T-helper 2 cell treated with Interferon-gamma antibody and Interleukin-4, amounts not matched to agents 5 μg/mL and 100 μg/mL, for 36 hours (primary cell): ENCODE measurements at places on chromosomes 1 and 21.
A peak's percentile ranks its signal among the peaks of the same experiment; 100 is the strongest.

- peaks cover 6% of the 10 kb centered on the region for H3K4me1 ChIP-seq
- H3K27ac ChIP-seq = no peak overlapping the region
Observed at GRCh38 chr1:112767646-112768045, 52.5 kb upstream of the PPM1J start.

DNA sequence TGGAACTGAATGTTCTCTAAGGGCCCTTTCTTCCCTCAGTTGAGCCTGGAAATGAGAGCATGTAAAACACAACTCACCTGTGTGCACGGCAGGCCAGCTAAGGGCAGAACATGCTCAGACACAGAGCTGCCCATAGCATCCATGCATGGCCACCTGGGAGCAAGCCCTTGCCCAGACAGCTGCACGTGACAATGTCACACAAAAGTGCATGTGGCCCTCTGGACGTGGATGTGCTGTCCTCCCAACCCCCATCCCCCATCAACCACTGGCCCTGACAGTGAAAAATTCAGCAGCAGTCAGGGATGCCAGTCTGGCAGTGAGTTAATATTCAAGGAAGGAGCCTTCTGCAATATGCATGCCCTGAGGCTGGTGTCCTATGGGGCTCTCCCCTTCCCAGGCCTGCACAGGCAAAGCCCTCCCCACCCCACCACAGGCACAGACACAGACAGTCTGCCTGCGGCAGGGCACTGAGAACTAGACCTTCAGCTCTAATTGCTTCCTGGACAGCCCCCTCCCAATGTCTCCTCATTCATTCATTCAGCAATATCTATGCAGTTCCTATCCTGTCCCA is 14.6 kb upstream of the COL16A1 start:
- H3K27ac ChIP-seq = no peak overlapping the region
- DNase-seq = no peak
- H3K36me3 ChIP-seq = no peaks in the 10 kb centered on the region
- peaks cover 45% of the 10 kb centered on the region for H3K27me3 ChIP-seq
- peaks cover 5% of the 10 kb centered on the region for H3K4me1 ChIP-seq

GRCh38 chr1:42936309-42937078 is 22.2 kb downstream of the SLC2A1 start:
- peak overlapping the region; percentile 93 for H3K27ac ChIP-seq
- peak overlapping the region; percentile 62 for H3K4me3 ChIP-seq
- no peaks in the 10 kb centered on the region for H3K27me3 ChIP-seq
- no peak for DNase-seq
- H3K36me3 ChIP-seq = peaks cover 76% of the 10 kb centered on the region

DNA sequence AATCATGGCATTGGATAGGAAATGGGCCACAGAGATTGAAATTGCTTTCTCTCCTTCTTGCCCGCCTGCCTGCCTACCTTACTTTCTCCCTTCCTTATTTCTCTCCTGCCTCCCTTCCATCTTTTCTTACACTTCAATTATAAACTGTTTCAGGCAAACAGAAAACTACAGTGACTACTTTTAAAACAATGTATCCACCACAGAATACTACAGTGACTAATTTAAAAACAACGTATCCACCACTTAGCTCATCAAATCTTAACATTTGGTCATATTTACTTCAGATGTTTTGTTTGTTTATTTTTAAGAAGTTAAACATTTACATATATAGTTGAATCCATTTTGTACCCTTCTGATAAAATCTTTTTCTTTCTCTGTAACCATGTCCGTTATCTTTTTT is 54.4 kb downstream of the SNRPE start:
- no peak overlapping the region for H3K27ac ChIP-seq
- no peaks in the 10 kb centered on the region for H3K4me1 ChIP-seq
- DNase-seq = no peak
- H3K36me3 ChIP-seq = no peaks in the 10 kb centered on the region

- H3K36me3 ChIP-seq = no peaks in the 10 kb centered on the region
- H3K27ac ChIP-seq = no peak overlapping the region
- H3K4me3 ChIP-seq = no peak overlapping the region
- peaks cover 27% of the 10 kb centered on the region for H3K27me3 ChIP-seq
- H3K4me1 ChIP-seq = peaks cover 2% of the 10 kb centered on the region
Observed at GRCh38 chr1:200923601-200924000, 28.9 kb downstream of the INAVA start.

DNA sequence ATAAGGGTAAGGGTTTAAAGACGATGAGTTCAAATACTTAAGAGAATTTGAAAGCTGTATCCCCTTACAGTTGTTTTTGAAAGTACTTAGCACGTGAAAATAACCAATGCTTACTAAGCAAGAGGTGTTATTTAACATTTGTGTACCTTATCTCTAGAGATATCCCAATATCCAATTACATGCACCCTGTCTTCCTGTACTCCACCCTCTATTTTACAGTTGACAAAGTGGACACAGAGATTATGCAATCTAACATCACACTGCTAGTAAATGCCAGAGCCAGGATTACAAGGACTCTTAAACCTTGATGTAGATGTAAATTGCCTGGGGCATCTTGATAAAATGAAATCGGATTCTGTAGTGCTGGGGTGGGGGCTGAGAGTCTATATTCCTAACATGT is 72.0 kb downstream of the GDAP2 start:
- no peak overlapping the region for H3K27ac ChIP-seq
- no peaks in the 10 kb centered on the region for H3K36me3 ChIP-seq
- H3K4me1 ChIP-seq = no peaks in the 10 kb centered on the region
- DNase-seq = no peak
- H3K27me3 ChIP-seq = no peaks in the 10 kb centered on the region
- no peak overlapping the region for H3K4me3 ChIP-seq

DNA sequence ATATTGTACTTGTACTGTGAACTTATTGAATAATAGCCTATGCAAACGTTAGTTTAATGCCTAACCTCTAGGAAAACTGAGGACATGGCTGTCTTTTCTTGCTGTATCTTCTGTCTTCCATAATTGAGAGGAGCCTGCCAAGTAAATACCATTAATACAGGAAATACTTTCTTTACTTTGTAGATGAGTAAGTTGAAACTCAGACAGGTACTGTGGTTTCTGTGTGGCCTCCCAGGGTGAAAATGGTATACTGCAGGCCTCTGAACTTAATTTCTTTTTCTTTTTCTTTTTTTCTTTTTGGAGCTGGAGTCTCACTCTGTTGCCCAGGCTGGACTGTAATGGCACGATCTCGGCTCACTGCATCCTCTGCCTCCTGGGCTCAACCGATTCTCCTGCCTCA is 208.8 kb upstream of the ADGRL4 start:
- no peaks in the 10 kb centered on the region for H3K27me3 ChIP-seq
- DNase-seq = no peak
- H3K27ac ChIP-seq = no peak overlapping the region
- no peak overlapping the region for H3K4me3 ChIP-seq

DNA sequence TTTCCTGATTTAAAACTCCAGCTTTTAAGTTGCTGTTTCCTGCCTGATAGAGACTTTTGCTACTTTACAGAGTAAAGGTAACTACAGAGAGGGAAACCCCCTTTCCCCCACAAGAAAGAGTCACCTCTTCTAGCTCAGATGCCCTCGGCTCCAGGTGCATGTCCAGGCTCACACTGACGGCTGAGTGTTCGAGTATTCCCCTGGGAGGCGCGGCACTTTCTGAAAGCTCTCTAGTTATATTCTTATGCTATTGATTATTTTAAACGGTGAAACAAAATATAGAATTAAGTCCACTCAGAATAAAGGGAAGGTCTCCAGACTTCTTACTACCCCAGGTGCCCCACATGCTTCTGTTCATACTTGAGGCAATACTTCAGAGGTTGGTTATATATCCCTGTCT is 160.3 kb upstream of the FMN2 start:
- H3K4me1 ChIP-seq = no peaks in the 10 kb centered on the region
- H3K27ac ChIP-seq = no peak overlapping the region
- H3K4me3 ChIP-seq = no peak overlapping the region
- H3K27me3 ChIP-seq = peaks cover 3% of the 10 kb centered on the region

GRCh38 chr1:86906419-86906818 is 7.5 kb downstream of the SELENOF start:
- no peak for DNase-seq
- peaks cover 29% of the 10 kb centered on the region for H3K4me1 ChIP-seq
- no peaks in the 10 kb centered on the region for H3K27me3 ChIP-seq
- H3K27ac ChIP-seq = no peak overlapping the region

GRCh38 chr1:172931761-172932160 is 119.0 kb downstream of the TNFSF18 start:
- no peak overlapping the region for H3K4me3 ChIP-seq
- H3K4me1 ChIP-seq = peaks cover 18% of the 10 kb centered on the region
- DNase-seq = no peak
- H3K36me3 ChIP-seq = no peaks in the 10 kb centered on the region
- no peak overlapping the region for H3K27ac ChIP-seq
- peaks cover 23% of the 10 kb centered on the region for H3K27me3 ChIP-seq

DNA sequence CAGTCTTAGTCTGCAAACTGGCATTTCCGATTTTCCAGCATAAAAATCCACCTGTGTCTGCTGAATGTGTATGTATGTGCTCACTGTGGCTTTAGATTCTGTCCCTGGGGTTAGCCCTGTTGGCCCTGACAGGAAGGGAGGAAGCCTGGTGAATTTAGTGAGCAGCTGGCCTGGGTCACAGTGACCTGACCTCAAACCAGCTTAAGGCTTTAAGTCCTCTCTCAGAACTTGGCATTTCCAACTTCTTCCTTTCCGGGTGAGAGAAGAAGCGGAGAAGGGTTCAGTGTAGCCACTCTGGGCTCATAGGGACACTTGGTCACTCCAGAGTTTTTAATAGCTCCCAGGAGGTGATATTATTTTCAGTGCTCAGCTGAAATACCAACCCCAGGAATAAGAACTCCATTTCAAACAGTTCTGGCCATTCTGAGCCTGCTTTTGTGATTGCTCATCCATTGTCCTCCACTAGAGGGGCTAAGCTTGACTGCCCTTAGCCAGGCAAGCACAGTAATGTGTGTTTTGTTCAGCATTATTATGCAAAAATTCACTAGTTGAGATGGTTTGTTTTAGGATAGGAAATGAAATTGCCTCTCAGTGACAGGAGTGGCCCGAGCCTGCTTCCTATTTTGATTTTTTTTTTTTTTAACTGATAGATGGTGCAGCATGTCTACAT is 2.5 kb upstream of the OLFML3 start:
- no peak overlapping the region for H3K4me3 ChIP-seq
- H3K27ac ChIP-seq = no peak overlapping the region
- peaks cover 30% of the 10 kb centered on the region for H3K36me3 ChIP-seq
- H3K27me3 ChIP-seq = no peaks in the 10 kb centered on the region

GRCh38 chr1:220318673-220319072 is 46.4 kb upstream of the RAB3GAP2 start:
- H3K4me1 ChIP-seq = no peaks in the 10 kb centered on the region
- peaks cover 2% of the 10 kb centered on the region for H3K27me3 ChIP-seq
- H3K27ac ChIP-seq = no peak overlapping the region
- DNase-seq = no peak
- H3K4me3 ChIP-seq = no peak overlapping the region

- no peak for DNase-seq
- no peaks in the 10 kb centered on the region for H3K36me3 ChIP-seq
- H3K4me1 ChIP-seq = no peaks in the 10 kb centered on the region
- no peak overlapping the region for H3K27ac ChIP-seq
- H3K4me3 ChIP-seq = no peak overlapping the region
Observed at GRCh38 chr1:18021242-18021641, 86.4 kb upstream of the IGSF21 start.

- H3K4me3 ChIP-seq = no peak overlapping the region
- H3K36me3 ChIP-seq = no peaks in the 10 kb centered on the region
- no peak for DNase-seq
- no peaks in the 10 kb centered on the region for H3K4me1 ChIP-seq
- H3K27ac ChIP-seq = no peak overlapping the region
- H3K27me3 ChIP-seq = no peaks in the 10 kb centered on the region
Observed at GRCh38 chr1:62377043-62377562, 57.9 kb upstream of the KANK4 start.

- H3K27me3 ChIP-seq = peaks cover 7% of the 10 kb centered on the region
- no peaks in the 10 kb centered on the region for H3K36me3 ChIP-seq
- no peak for DNase-seq
- H3K4me3 ChIP-seq = no peak overlapping the region
- no peaks in the 10 kb centered on the region for H3K4me1 ChIP-seq
- no peak overlapping the region for H3K27ac ChIP-seq
Observed at GRCh38 chr1:66492424-66492823, 41.5 kb upstream of the SGIP1 start.

DNA sequence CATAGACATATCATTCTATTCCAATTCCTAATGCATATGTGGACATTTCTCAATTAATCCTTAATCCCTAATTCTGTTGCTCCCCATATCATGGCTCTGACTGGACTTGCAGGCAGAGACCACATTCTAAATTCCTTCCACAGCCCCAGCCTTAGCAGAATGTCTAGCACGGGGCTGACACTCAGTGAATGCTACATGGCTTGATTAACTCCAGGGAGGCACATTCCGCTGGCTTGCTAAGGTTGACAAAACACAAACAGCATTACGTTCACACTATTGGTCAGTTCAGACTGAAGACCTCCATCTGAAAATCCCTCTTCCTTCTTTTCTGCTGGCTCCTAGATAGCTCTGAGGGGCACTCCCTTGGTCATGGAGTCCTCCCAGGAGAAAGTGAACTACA is 119.4 kb downstream of the ASTN1 start:
- no peaks in the 10 kb centered on the region for H3K27me3 ChIP-seq
- H3K27ac ChIP-seq = no peak overlapping the region
- no peaks in the 10 kb centered on the region for H3K36me3 ChIP-seq
- H3K4me3 ChIP-seq = no peak overlapping the region
- DNase-seq = no peak
- no peaks in the 10 kb centered on the region for H3K4me1 ChIP-seq

GRCh38 chr1:41953291-41953690 is 34.6 kb upstream of the HIVEP3 start:
- H3K27me3 ChIP-seq = no peaks in the 10 kb centered on the region
- DNase-seq = no peak
- peaks cover 4% of the 10 kb centered on the region for H3K36me3 ChIP-seq
- peaks cover 4% of the 10 kb centered on the region for H3K4me1 ChIP-seq
- no peak overlapping the region for H3K27ac ChIP-seq

DNA sequence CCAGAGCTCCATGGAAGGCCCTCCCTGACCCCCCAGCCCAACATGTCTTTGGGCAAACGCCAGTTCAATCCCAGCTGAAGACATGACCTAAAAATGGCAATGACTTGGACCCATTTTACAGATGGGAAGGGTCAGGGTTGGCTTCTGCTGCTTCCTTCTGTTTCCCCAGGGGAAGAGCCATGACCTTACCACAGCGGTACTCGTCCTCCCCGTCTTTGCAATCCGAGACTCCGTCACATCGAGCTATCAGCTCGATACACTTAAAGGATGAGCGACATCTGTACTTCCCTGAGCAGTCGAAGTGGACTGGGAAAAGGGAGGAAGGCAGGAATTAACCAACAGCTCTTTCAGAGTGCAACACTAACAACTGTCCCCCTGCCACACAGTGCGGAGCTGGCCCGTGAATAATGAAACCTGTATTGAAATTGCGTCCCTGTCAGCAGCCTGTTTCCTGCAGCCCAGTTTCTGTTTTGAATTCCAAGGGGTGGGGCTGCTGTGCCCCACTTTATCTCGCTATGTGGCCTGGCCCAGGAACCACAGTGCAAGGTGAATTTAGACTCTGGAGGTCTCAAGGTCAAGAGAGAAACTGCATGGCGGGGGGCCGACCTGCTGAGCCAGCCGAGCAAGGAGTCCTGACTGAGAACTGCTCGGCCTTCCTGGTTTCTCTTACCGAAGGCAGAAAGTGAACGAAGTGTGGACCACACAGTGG is 7.0 kb downstream of the TMPRSS3 start:
- DNase-seq = no peak
- peak overlapping the region; percentile 45 for H3K4me3 ChIP-seq
- peak overlapping the region; percentile 34 for H3K27ac ChIP-seq

GRCh38 chr1:26887125-26887524 is 3.0 kb downstream of the GPN2 start:
- peak overlapping the region; percentile 21 for H3K4me3 ChIP-seq
- H3K27me3 ChIP-seq = no peaks in the 10 kb centered on the region
- H3K4me1 ChIP-seq = peaks cover 23% of the 10 kb centered on the region
- peaks cover 62% of the 10 kb centered on the region for H3K36me3 ChIP-seq
- peak overlapping the region; percentile 7 for H3K27ac ChIP-seq
- no peak for DNase-seq

GRCh38 chr1:33349778-33350610 is 29.1 kb upstream of the A3GALT2 start:
- peaks cover 37% of the 10 kb centered on the region for H3K4me1 ChIP-seq
